Naive B cell (primary cell): ENCODE measurements at places on chromosomes 12 and 14.
A peak's percentile ranks its signal among the peaks of the same experiment; 100 is the strongest.

DNA sequence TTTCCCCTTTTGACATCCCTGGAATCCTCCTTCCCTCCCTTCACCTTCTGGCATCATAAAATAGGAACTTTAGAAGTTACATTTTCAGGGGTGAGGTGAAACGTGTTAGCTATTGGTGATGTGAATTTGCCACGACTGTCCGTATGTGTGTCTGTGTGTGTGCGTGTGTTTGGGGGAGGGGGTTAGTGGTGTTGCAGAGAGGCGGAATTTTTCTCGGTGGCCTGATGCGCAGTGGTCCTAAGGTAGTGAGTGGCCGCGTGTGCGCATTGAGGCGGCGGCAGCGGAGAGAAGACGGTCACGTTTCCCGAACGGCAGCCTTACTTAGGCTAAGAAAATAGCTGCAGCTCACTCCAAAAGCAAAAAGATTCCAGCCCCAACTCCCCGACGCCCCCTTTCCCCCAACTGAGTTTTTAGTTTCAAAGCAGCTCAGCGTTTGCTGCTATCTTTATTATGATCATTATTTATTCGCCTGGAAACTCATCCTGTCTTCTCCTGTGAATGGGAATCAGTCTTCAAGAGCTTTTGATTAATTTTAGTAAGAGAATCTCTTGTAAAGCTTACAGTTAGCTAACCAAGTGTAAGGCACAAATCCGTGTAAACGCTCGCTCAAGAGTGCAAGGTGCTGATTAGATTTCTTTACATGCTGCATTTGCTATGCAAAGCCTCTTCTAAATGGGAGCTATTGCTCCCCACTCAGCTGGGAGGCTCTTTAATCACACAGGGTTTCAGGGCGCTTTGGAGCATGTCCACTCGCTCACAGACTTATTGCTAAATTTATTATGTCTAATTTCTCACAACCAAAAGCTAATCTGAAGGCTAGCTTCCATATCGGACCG is 4.7 kb downstream of the FLRT2 start:
- no peak for DNase-seq
- H3K4me3 ChIP-seq: no peak overlapping the region
- no peak overlapping the region for H3K27ac ChIP-seq
- H3K36me3 ChIP-seq: peaks cover 11% of the 10 kb centered on the region
- H3K4me1 ChIP-seq: peaks cover 15% of the 10 kb centered on the region

DNA sequence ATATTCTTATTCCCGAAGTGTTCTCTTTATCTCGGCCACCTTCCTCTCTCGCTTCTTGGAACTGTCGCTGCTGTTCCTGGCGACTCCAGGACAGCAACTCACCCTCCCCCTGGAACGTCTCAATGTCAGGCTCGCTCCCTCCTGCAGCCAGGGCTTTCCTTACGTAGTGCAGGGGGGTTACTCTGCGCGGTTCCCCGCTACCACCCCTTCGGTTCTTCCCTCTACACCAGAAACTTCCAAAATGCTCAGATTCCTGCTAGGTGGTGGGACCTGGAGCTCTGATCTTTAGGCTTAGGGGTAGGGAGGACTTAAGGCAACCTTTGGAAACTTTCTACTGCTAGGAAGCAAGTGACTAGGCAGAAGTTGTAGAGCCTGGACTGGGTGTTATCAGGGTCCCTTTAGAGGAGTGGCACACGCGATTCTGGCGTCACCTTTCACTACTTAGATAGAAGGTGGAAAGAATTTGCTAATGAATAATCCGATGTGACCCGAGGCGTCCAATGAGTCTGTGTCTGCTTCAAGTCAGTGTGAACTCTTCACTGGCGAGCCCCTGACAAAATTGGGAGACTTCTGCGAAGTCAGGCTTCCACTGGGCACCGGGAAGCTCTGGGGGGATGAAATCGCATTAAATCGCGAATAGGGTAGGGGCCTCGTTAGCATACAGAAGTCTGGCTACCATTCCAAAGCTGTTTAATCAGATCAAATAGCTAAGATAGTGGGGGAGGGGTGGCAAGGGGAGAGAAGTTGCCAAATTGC is 900 bp upstream of the DPF3 start:
- peak; percentile 27 for DNase-seq
- H3K27me3 ChIP-seq: peaks cover 4% of the 10 kb centered on the region
- H3K27ac ChIP-seq: peak overlapping the region; percentile 56
- H3K36me3 ChIP-seq: no peaks in the 10 kb centered on the region
- peak overlapping the region; percentile 98 for H3K4me3 ChIP-seq

DNA sequence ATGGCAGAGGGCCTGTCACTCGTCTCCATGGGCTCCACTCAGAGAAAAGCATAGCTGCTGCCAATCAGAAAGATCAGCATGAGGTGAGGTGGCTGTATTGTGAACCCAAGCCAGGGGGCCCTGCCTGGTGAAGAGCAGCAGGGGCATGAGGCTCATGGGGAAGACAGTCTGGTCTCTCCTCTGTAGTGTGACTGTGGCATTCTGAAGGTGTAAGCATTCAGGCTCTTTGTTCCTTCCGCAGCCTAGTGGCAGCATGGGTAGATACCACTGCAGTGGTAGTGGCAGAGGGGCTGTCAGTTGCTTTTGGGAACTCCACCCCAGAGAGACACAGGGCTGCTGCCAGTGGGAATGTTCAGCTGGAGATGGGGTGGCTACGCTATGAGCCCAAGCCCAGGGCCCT is 5.1 kb upstream of the CLEC4D start:
- peaks cover 17% of the 10 kb centered on the region for H3K4me1 ChIP-seq
- no peak overlapping the region for H3K27ac ChIP-seq
- no peak overlapping the region for H3K4me3 ChIP-seq

GRCh38 chr12:56271031-56271430 is 4.3 kb downstream of the COQ10A start:
- peak overlapping the region; percentile 89 for H3K4me3 ChIP-seq
- DNase-seq: no peak
- H3K27ac ChIP-seq: peak overlapping the region; percentile 45
- no peaks in the 10 kb centered on the region for H3K27me3 ChIP-seq
- peaks cover 16% of the 10 kb centered on the region for H3K36me3 ChIP-seq
- peaks cover 16% of the 10 kb centered on the region for H3K4me1 ChIP-seq

DNA sequence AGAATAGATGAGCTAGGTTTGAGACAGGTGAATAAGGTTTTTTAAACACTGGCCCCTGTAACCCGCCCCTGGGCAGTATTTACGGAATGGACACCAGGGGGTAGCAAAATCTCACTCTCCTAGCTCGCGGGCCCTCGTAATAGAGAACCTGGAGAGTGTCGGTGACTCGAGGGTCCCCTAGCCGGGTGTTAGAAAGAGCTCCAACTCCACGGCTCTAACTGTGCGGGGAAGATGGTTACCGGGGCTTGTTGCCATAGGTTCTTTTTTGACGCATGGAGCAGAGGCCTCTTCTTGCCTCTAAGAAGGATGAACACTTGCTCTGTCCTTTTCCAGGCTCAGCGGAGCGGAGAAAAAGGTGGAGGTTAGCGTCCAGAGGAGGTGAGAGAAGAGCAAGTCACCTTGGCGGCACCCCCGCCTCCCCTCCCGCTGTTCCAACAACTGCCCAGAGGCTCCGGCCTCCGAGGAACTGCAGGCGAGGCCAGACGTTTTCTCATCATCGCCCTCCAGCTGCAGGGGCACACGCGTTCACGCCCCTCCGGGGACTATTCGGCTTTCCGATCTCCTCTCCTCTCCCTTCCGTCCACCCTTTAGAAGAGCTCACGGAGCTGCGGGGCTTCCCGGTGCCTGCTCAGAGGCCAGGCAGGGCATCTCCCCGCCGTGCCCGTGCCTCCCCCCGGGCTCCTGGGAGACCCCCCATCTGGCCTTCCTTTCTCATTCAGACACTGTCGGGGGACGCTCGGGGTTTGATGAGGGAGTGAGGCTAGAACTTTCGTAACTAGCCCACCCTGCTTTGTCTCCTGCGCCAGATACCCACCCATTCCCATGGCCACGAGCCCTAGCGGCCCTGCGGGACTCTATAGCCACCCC is 1.4 kb upstream of the ARHGEF40 start:
- no peak overlapping the region for H3K27ac ChIP-seq
- H3K4me3 ChIP-seq: peak overlapping the region; percentile 83
- peaks cover 43% of the 10 kb centered on the region for H3K27me3 ChIP-seq
- peak; percentile 60 for DNase-seq
- H3K36me3 ChIP-seq: no peaks in the 10 kb centered on the region

DNA sequence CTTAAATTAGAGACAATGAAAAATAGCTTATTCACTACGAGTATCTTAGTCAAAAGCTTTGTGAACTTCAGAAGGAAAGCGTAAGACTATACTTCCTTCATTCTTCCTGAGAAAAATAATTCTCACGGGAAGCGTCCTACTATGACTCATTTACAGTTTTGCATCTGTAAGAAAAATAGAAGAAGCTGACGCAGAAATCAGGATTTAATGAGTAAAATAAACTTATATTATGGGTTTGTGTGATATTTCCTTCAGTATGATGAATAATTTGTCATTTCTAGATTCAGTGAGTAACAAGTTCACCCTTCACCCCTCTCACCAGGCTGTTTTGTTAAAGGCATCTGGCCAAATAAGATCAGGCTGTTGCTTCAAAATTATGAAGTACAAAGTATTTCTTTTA is 17.8 kb upstream of the PDE3A start:
- H3K4me1 ChIP-seq: no peaks in the 10 kb centered on the region
- DNase-seq: no peak
- H3K27me3 ChIP-seq: no peaks in the 10 kb centered on the region

DNA sequence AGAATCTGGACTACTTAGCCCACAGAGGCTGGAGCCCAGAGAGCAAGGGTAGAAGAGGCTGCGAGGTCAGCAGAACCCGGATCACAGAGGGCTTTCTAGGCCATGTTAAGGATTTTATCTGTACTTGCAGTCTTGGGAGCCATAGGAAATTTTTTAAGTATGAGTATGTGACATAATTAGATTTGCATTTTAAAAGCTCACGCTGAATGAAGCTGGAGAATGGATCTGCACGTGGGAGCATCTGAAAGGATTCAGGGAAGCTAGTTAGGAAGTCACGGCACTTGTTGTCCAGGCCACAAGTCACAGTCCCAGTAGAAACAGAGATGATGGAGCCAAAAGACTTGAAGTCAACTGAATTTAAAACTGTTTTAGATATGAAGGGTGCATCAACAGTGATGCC is 14.1 kb downstream of the CORO1C start:
- peaks cover 8% of the 10 kb centered on the region for H3K36me3 ChIP-seq
- peaks cover 61% of the 10 kb centered on the region for H3K4me1 ChIP-seq
- H3K27ac ChIP-seq: no peak overlapping the region
- no peak overlapping the region for H3K4me3 ChIP-seq
- no peaks in the 10 kb centered on the region for H3K27me3 ChIP-seq
